Posterior vena cava (tissue), 2 donors: ENCODE measurements at places on chromosomes 12 and 14. TPM values are rescaled to one million over a fixed set of nuclear protein-coding genes. Genes with fewer than 3 reads are reported as not detected.

DNA sequence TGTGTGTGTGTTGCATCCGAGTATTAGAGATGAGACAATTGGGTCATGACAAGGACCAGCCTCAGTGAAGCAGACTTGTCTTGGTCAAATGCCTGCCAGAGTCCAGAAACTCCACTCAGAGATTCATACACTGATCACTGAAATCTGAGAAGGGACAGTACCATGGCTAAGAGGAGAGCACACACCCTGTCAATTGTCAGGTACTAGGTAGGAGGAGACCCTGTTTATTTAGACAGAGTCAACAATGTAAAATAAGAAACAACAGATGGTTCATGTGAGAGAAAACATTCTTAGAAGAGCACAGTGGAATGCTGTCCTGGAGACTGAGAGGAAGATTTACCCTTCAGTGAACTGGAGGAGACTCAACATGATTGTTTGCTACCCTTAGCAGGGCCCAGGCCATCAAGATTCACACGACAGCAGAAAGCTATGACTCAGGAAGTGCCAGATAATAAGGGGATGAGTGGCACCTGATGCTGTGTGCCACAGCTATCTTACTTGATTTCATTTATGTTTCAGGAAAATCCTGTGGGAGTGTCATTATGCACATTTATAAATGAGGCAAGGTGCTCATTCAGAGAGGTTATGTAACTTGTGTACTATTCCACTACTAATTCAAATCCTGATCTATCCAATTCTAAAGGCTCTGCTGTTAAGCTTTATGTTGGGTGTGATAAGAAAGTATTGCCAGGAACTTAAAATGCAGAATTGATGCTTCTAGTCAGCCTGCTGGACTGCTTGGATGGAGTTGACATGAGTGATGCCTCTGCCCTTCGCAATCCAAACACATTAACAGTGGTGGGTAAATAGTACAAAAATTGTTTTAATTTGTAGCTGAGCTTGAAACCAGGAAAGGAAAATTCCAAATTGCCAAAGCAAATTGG, 136.6 kb upstream of the NEDD1 start:
- no peak for DNase-seq

GRCh38 chr12:92821142-92821541, 108.0 kb downstream of the EEA1 start:
- DNase-seq = no peak

The ATN1 gene
- total RNA-seq = 106 TPM

The RPGRIP1 gene
- 0.10 TPM for total RNA-seq

- no peak for DNase-seq
Measured at GRCh38 chr12:3119756-3120601, 42.8 kb downstream of the TSPAN9 start.

- DNase-seq = no peak
Measured at GRCh38 chr14:94383777-94384176, 4.6 kb downstream of the SERPINA1 start.

- no peak for DNase-seq
Measured at GRCh38 chr14:68244262-68244980, 424.8 kb downstream of the RAD51B start.

GRCh38 chr12:58532855-58533608, 387.3 kb downstream of the LRIG3 start:
- no peak for DNase-seq

- DNase-seq = no peak
Measured at GRCh38 chr12:92186038-92186470, 40.4 kb upstream of the BTG1 start.

GRCh38 chr14:104460791-104461651, 118.5 kb upstream of the C14orf180 start:
- DNase-seq = no peak

GRCh38 chr12:95322326-95322725, 104.7 kb downstream of the VEZT start:
- DNase-seq = no peak

The CIDEB gene
- total RNA-seq = 10.1 TPM

- DNase-seq = no peak
Measured at GRCh38 chr12:70267550-70267949, 24.3 kb downstream of the CNOT2 start.

- DNase-seq = no peak
Measured at GRCh38 chr12:132689227-132689626, 1.8 kb downstream of the PXMP2 start.

- no peak for DNase-seq
Measured at GRCh38 chr12:60071759-60072191, 475.9 kb downstream of the SLC16A7 start.
